ENCODE measurements at places on chromosomes 2 and 18.

DNA sequence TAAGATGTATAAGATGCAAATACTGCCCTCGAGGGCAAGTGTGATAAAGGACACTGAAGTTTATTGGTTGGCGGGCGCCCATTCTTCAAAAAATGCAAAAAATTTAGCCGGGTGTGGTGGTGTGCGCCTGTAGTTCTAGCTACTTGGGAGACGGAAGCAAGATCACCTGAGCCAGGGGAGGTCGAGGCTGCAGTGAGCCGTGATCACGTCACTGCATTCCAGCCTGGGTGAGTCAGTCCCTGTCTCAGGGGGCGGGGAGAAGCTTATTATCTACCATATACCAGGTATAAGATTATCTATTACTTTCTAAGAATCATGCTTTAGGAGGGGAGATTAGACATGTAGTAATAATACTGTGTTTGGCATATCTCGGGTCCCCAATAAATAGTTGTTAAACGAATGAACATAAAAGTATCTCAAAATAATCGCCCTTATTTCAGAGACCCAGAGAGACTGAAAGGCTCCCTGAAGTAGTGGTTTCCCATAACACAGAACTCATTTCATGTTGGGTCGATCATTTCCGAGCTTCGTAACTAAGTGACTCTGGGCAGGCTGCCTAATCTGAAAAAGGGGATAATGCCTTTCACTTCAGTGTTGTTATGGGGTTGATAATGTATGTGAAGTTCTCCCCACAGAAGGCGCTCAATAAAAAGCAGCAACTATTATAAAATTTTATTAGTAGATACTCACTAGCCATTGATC, 1.2 kb upstream of the SELENOI start:
- no peak for DNase-seq

GRCh38 chr2:37894601-37895000, 30.5 kb upstream of the RMDN2 start:
- no peak for DNase-seq

DNA sequence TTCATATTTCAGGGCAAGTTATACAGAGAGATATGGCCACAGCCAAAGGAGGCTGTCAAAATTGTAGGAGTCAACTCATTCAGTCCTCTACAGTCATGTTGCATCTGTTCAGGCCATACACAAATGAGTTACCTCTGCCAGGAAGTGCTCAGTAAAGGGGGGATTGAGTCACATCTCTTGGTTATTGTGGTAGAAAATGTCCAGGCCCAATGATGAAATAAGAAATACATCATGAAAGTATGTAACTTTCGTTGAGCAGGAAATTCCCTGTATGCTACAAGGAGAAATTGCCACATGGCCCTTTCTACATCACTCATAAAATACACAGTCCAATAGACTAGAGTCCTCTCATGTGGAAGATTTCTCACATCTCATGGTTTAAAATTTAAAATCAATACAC, 103.9 kb upstream of the COL3A1 start:
- DNase-seq = no peak

- DNase-seq = no peak
Observed at GRCh38 chr18:63808125-63808524, 32.9 kb downstream of the SERPINB7 start.

GRCh38 chr2:122748552-122749011, 993.1 kb downstream of the TSN start:
- DNase-seq = no peak
